AG04449 (cell line): ENCODE measurements at places on chromosomes 7 and 10.

GRCh38 chr7:77783545-77783944 lies 14.7 kb downstream of the TMEM60 start:
- no peak for DNase-seq

GRCh38 chr10:128221117-128221516 lies 94.9 kb upstream of the MKI67 start:
- DNase-seq = no peak

DNA sequence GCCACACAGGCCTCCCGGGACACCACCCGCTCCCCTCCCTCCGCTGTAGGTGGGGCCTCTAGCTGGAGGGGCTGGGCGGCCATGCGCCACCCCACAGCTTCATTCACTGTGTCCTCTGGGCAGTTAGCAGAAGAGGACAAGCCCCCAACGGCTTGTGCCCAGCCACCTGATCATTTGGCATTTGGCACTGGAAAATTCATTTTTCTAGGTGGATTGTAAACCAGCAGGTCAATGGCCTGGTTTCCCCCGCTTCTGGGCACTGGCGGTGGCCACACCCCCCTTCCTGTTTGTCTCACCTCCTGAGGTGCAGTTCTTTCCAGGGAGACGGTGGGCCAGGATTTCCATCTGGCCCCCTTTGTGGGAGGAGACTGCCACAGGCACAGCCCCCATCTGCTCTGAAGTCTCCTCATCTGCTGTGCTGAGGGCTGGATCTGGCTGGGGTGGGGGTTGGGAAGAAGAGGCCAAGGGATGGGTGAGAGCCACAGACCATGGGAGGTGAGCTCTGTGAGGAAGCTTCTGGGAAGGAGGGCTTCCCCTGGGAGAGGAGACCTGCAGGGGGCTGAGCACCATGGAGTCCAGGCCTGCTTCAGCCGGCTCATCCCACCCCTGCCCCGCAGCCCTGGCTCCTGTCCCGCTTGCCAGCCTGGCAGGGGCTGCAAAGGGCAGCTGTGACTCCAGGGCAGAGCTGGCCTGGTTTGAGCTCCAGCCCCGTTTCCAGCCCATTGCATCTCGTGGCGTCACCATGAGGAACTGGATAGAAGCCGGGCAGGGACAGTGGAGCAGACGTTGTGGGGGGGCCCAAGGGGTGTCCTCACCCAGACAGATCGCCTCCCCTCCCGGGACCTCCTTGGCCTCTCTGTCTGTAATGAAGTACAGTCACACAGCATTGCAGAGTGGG lies 40.1 kb upstream of the SLC29A3 start:
- no peak for DNase-seq

DNA sequence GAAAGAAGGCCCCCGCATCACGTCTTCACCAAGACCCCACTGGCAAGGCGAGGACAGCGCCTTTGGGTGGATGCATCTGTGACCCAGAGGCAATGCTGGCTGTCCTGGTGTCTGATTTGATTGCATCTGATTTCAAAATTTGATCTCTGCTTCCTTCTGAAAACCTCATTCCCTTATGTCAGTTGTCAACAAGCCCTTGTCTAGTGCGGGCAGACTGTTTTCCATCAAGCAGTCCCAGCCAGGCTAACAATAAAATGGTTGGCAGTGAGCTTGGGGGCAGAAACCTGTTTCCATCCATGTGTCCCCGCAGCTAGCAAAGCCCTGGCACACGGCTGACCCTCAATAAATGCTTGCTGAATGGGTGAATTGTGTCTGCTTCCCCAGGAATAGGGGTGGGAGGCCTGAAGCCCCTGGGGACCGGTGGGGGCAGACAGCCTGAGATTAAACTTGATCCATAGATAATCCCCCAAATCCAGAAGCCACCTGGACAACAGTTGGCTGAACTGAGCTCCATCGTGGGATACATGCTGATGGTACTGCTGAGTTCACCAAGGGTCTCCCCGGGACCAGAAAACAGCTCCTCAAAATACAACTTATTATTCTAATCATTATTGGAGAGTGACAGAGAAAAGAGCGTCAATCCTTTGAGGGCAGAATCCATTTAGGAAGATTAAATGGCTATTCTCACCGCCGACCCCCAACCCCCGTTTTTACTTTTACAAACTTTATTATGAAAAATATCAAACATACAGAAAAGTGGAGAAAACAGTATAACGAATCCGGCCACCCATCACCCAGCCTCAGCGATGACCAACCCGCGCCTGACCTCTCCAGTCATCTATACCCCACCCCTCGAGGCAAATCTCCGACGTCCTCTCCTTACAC lies 912 bp upstream of the DUSP5 start:
- no peak for DNase-seq

- DNase-seq = no peak
Measured at GRCh38 chr7:132837529-132837928, 244.4 kb downstream of the CHCHD3 start.

GRCh38 chr10:86229376-86229775 lies 137.2 kb downstream of the GRID1 start:
- no peak for DNase-seq
